NCI-H1436 (cell line): ENCODE measurements at places on chromosomes 2 and 18.

DNA sequence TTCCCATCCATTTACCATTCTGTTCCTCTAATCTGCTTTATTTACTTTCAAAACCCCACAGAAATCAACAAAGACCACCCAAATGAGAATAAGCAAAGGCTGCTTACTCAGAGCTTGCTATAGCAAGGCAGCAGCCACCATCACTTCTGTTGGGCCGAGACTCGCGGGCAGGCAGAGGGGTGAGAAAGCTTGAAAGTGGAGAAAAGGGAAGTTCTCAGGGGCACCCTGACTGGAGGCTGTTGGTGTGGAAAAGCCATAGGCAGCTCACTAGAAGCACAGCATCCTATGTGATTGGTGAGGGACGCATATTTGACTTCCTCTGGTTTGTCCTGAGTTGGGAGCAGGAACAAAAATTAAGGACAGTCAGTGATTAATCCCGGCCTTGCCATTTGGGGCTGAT lies 269.7 kb upstream of the THSD7B start:
- DNase-seq, result no peak

DNA sequence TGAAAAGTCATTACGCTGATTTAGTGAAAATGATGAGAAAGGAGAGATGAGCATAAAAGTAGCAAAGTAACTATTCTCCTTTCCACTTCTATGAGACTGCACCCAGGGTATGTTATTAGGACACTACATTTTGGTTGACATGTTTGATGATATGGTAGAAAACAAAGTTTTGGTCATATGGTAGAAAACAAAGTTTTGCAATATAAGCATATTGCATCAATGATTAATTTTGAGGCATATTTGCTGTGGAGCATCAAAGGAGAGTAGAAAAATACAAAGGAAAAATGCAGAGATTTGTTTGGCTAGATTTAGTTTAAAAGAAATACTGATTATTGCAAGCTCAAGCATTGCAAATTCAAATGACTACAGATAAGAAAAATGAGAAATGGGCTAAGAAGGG lies 182.1 kb downstream of the KCNH7 start:
- DNase-seq, result no peak

- DNase-seq, result peak; percentile 48
These were observed 28.0 kb downstream of the GCG start for GRCh38 chr2:162123806-162124758.

DNA sequence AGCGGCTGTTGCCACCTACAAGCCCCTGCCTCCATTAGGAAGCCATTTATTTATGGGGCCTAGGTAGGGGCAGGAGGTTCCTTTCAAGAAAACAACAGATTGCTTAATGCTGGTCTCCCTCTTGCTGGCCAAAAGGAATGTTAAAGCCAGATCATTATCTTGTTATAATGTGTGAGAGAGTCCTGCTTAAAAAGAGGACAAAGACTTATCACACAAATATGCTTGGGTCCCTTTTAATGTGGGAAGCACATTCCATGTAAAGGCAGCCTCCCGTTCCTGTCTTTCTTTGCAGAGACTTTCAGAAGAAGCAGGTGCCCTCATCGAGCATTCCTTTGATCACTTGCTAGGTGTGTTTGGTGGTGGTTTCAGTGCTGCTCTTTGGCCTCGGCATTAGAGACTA lies 76.4 kb downstream of the AGAP1 start:
- no peak for DNase-seq

GRCh38 chr18:79586436-79587225 lies 93.0 kb upstream of the CTDP1 start:
- DNase-seq, result no peak

DNA sequence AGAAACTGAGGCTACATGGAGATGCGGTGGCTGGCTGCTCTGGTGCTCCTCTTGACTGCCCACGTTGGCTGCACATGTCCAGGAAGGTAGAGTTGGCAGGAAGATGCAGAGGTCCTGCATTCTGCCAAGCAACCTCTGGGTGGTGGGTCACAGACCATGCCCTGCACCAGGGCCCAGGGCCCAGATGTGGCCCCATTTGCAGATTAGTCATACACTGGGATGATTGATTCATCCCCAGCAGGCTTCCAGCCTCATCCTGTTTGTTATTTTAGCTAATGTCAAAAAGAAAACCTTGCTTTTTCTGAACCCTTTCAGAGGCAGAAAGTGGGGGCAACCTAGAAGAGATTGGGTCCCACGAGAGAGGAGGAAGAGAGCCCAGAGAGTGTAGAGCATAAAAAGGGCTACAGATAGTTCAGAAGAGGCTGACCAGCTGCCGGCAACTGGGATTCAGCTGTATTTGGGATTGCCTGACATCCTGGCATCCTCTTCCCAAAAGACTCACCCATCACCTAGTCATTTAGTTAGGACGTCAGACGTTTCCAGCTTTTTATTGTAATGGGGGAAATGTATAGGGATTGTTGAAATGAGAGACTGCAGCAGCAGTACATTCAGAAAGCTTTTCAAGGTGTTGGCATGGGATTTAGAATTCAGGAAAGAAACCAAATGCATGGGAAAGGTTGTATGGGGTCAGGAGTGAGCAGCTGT lies 101.9 kb downstream of the CTIF start:
- no peak for DNase-seq

- no peak for DNase-seq
These were observed 178.1 kb upstream of the CYP26B1 start for GRCh38 chr2:72325592-72326422.

DNA sequence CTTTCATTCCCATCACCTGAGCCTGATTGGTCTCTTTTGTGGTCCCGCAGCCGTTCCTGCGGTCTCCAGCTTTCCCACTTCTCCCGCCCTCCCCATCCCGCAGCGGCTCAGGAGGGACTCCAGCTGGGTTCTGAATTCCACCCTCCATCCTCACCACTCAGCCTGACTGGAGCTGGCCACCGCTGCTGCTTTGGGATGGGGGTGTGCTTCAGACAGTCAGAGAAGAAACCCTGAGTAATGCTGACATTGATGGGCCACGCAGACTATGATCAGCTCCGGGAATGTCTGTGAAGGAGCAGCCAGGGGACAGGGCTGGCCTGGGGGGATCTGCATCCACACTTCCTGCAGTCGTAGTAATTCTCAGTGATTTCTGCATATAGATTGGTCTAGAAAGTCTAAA lies 45.9 kb upstream of the TXNDC2 start:
- no peak for DNase-seq

DNA sequence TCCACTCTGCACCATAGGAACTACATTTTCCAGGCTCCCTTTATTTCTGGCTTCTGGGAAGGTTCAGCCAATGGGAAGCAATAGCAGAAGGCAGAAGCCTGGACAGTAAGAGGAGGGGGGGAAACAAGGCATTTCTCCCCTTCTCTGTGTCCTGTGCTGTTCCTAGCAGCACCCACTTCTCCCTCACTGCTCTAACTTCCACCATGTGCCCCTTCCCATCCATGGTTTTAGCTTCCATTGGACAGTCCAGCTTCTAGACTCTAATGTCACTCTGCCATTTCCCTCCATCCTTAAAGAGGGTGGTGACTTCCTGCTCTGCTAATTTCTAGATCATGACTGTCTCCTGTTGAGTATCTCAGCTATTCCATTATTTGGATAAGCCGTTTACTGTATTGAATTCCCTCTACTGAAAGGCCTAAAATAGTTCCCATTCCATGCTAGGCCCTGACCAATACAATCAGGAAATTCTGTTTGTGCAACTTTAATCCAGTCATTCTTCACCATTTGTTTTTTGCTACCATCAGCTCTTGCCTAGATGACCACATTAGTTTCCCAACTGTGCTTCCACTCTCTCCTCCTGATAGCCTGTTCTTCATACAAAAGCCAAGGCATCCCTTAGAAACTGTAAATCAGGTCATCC lies 20.8 kb upstream of the LYPD1 start:
- DNase-seq, result no peak

- DNase-seq, result no peak
These were observed 111.4 kb downstream of the EIPR1 start for GRCh38 chr2:3265981-3266924.

GRCh38 chr2:222592176-222592575 lies 63.7 kb downstream of the FARSB start:
- no peak for DNase-seq

DNA sequence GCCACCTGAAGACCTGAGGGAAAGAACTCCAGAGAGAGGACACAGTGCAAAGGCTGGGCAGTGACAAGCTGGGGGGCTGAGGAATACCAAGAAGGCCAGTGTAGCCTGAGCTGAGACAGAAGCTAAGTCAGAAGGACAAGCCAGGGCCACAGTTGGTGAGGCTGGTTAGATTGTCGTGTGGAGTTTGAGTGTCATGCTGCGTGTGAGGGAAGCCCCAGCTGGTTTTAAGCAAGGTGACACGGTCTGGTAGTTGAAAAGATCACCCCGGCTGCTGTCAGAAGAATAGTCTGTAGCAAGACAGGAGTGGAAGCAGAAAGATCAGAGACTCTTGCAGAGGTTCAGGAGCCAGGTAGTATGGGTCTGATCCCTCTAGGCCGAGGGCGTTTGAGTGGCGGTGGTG lies 50.6 kb upstream of the RMDN2 start:
- no peak for DNase-seq

- peak; percentile 2 for DNase-seq
These were observed 43.2 kb upstream of the NOSTRIN start for GRCh38 chr2:168758970-168759820.

- no peak for DNase-seq
These were observed 719.5 kb downstream of the BCL11A start for GRCh38 chr2:59833941-59834340.

DNA sequence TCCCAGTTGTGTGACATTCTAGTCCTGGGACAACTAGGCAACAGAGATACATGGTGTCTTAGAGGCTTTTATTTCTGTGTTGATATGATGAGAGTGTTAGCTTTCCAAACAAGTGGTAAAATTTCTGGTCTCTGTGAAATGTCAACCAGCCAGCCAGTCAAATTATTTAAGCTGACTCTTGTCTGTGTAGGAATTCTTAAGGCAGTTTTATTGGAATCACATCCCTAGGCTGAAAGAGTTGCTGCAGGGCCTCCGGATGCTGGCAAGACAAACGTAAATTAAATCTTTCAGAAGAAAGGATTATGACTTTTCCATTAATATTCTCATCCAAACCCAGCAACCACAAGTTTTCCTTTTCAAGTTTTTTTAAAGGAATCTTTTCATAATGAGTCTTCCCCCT lies 44.6 kb downstream of the SERPINB7 start:
- DNase-seq, result no peak

DNA sequence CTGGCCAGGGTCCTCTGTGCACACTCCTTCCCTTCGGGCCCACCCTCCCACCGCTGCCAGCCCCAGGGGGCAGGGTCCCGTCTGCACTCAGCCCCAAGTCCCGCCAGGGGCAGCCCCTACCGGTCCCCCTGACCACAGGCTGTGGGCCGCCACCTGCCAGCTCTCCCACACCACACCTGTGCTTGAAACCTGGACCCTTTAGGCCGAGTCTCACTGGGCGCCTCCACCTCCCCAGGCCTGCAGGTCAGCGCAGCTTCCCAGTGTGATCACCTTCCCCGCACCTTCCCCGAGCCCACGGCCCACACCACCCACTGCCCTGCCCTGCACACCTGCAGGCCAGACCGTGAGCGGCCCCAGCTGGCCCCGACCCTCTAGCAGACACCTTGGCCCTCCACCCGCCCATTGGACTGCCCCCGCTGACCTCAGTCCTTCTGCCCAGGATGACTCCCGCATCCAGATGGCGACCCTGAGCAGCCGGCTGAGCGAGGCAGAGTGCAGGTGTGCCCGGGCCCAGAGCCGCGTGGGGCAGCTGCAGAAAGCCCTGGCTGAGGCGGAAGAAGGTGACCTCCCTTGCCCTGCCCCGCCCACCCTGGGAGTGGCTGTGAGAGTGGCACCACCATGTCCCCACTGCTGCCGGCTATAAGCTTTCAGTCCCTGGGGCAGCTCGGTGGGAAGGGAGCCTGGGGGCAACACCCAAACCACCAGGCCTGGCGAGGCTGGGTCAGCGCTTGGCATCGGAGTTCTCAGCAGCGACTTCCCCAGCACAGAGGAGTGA lies 31.3 kb upstream of the SNED1 start:
- DNase-seq, result no peak

DNA sequence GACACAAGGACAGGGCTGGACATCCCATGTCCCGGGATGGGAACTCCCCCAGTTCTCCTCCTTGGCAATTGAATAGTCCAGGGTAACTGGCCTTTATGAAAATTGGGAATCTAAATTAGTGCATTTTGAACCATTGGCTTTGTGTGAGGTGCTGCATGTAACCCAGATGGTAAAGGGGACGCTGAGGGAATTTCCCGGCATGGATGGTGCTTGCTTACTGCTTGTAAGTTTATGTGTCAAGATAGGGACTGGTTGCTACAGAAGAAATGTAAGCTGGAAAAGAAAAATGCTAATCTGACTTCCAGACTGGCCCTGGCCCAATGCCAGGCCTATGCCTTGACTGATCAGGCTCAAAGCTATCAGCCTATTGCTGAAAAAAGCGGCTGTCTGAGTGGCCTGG lies 1096.7 kb upstream of the DDX18 start:
- no peak for DNase-seq

GRCh38 chr2:240996161-240996833 lies 2.1 kb upstream of the SNED1 start:
- DNase-seq, result no peak

- no peak for DNase-seq
These were observed 132.9 kb upstream of the RND3 start for GRCh38 chr2:150620416-150620815.

- no peak for DNase-seq
These were observed 157.3 kb upstream of the ALKAL2 start for GRCh38 chr2:444937-445884.

DNA sequence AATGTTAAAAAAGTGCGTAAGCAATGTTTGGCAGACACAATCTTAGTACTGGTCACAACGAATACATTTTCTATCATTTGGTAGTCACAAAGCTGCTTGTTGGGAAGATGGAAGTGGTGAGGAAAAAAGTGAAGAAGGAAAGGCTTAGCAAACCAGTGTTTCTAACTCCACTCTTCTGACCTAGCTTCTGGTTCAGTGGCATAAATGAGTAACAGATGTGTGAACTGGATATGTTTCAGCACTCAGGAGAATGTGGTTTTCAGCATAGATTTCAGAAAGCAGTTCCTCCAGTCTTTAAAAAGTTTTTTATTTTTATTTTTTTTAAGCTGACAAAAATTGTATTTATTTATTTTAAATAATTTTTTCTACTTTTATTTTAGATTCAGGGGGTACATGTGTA lies 357.1 kb downstream of the CPS1 start:
- no peak for DNase-seq

DNA sequence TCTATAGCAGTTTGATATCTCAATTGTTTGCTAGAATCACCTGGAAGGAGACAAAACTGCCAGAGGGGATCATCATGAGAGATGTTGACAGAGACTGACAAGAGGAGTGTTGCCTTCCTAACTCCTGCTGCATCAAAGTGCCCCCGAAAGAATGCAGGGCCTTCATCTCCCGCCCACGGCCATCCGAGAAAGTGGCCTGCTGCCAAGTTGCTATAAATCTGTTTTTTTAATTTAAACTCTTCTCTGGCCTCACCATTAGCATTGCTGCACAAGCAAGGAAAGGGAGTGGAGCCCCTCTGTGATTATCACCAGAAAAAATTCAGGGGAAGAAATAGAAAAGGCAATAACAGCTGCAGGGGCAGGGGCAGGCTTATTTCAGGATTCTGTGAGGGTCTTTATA lies 238.1 kb upstream of the EPHA4 start:
- DNase-seq, result no peak

DNA sequence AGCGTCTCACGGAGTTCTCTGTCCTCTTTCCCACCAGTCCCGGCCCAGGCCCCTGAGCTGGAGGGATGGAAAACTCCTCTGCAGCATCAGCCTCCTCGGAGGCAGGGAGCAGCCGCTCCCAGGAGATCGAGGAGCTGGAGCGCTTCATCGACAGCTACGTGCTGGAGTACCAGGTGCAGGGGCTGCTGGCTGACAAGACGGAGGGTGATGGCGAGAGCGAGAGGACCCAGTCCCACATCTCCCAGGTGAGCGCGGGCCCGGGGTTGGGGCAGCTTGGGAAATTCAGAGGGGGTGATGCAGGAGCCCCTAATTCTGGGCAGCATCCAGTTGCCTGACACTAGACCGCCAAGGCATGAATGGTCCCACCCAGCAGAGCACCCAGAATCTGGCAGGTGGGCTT lies 80.7 kb downstream of the CTIF start:
- no peak for DNase-seq
